ENCODE measurements at places on chromosomes 3 and 15. TPM values are rescaled to one million over a fixed set of nuclear protein-coding genes. Genes with fewer than 3 reads are reported as not detected.

The CALML4 gene
- 3.9 TPM for total RNA-seq

The GPR15 gene
- total RNA-seq, result not detected

The PRR20G gene
- not detected for total RNA-seq

The CYP1A1 gene
- 0.37 TPM for total RNA-seq

The DAPK2 gene
- total RNA-seq, result 7.0 TPM

The SLC12A1 gene
- not detected for total RNA-seq

The PRRT3 gene
- 2.6 TPM for total RNA-seq

The MCTP2 gene
- 1.5 TPM for total RNA-seq

The ECT2 gene
- 67.4 TPM for total RNA-seq
